ENCODE measurements at places on chromosomes 2 and 18. TPM values are rescaled to one million over a fixed set of nuclear protein-coding genes. Genes with fewer than 3 reads are reported as not detected.

Gene SLC9A4
- total RNA-seq = not detected

Gene ASPRV1
- total RNA-seq = 0.09 TPM

Gene RNU2-63P
- 284 TPM for total RNA-seq

Gene ANKRD29
- total RNA-seq = 0.85 TPM

Gene SIX3
- total RNA-seq = not detected

Gene CNTNAP5
- total RNA-seq = 0.09 TPM

Gene LCT
- total RNA-seq = not detected

Gene ARMC9
- total RNA-seq = 26.1 TPM

Gene IL1F10
- not detected for total RNA-seq

Gene STAT4
- total RNA-seq = 0.09 TPM

Gene FEV
- total RNA-seq = not detected

Gene GALR1
- total RNA-seq = not detected

Gene DYNAP
- total RNA-seq = not detected

Gene WNT10A
- total RNA-seq = not detected

Gene TEX44
- not detected for total RNA-seq

Gene POTEI
- 0.09 TPM for total RNA-seq

Gene CIB4
- total RNA-seq = not detected

Gene RIT2
- total RNA-seq = not detected

Gene GREB1L
- total RNA-seq = 1.2 TPM

Gene CYP26B1
- 1.3 TPM for total RNA-seq

Gene KIF3C
- total RNA-seq = 17.9 TPM

Gene NXPH2
- not detected for total RNA-seq

Gene TLX2
- total RNA-seq = not detected

Gene SATB2
- 3.6 TPM for total RNA-seq

Gene RSAD2
- total RNA-seq = 0.19 TPM

Gene UGT1A9
- not detected for total RNA-seq

Gene CXCR4
- 76.6 TPM for total RNA-seq

Gene BMP10
- not detected for total RNA-seq

Gene SLC4A5
- 0.09 TPM for total RNA-seq

Gene IRS1
- under 0.01 TPM for total RNA-seq

Gene DCDC2C
- total RNA-seq = not detected

Gene BOLL
- not detected for total RNA-seq

Gene PLA2R1
- total RNA-seq = 20.0 TPM

Gene UGT1A5
- not detected for total RNA-seq

Gene FAM124B
- total RNA-seq = 130 TPM

Gene KCNJ3
- not detected for total RNA-seq

Gene COLEC12
- total RNA-seq = 0.94 TPM

Gene ALPP
- total RNA-seq = not detected

Gene ANKRD53
- 0.09 TPM for total RNA-seq

Gene DNAH7
- total RNA-seq = 0.09 TPM

Gene STRADB
- 26.5 TPM for total RNA-seq

Gene ADI1
- 35.9 TPM for total RNA-seq

Gene MRPL44
- 26.8 TPM for total RNA-seq

Gene IKZF2
- 0.09 TPM for total RNA-seq

Gene IMP4
- 120 TPM for total RNA-seq

Gene SPATA3
- not detected for total RNA-seq

Gene FAM110C
- total RNA-seq = not detected

Gene CCDC68
- 5.9 TPM for total RNA-seq

Gene C2orf78
- not detected for total RNA-seq

Gene IL18R1
- total RNA-seq = 3.7 TPM

Gene ASTL
- total RNA-seq = not detected

Gene C2orf92
- total RNA-seq = 1.2 TPM

Gene MARCHF4
- 7.2 TPM for total RNA-seq

Data from endothelial cell of coronary artery (primary cell).